ENCODE measurements at places on chromosomes 2 and 18. TPM values are rescaled to one million over a fixed set of nuclear protein-coding genes. Genes with fewer than 3 reads are reported as not detected.

Gene MYO7B
- total RNA-seq: not detected

Gene CD8B
- 0.24 TPM for total RNA-seq

DNA sequence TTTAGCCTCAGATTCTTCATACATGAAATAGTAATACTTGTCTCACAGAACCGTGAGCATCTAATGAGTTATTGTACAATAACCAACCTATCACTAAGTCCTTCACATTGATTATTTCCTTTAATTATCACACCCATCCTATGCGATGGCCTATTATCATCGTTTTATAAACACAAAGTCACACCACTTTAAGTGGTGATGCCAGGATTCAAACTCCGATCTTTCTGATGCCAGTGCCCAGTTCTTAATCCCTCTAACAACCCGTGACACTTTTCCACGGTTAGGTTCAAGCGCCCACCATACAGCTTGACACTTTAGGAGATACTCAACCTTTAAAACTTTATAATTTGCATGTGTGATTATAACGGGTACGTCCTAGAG, 523 bp upstream of the ALMS1 start:
- no peak for DNase-seq

Gene UGT1A6
- not detected for total RNA-seq

GRCh38 chr2:191183516-191183915, 32.7 kb upstream of the STAT4 start:
- DNase-seq: no peak
